Left lung (tissue), 14 donors: ENCODE measurements at places on chromosomes 2 and 18. TPM values are rescaled to one million over a fixed set of nuclear protein-coding genes. Genes with fewer than 3 reads are reported as not detected.

DNA sequence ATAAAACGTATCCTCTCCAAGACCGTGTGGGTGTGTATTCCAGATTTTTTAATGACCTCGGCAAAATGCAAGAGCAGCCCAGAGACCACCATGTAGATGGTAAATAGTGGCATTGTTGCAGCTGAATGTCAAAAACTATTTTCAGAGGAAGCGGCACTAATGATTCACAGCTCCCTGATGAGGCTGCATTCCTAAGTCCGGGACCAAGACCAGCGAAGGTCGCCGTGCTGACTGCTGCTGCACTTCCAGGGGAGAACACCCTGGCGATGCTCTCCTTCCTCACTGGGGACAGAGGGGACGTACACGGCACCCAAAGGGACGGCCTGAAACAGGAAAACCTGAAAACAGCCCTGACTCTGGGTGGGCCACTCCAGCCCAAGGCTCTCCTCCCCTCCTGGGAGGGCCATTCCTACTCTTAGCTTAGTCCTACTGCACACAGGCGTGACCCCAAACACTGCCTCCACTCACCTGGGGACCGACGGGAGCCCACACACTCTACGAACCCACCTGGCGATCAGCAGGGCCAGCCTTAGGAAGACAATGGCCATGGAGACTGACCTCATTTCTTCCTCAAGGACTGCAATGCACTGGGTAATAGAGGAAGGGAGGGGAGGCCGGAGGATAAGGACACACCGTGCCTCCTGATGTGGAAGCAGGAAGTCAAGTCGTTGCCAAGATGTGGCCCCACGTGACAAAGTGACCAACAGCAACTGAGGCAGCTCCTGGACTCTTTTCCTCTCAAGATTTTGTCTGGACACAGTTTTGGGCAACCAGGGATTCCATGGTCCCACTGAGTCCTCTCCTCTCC is 82.8 kb downstream of the ZNF516 start:
- no peak for DNase-seq

DNA sequence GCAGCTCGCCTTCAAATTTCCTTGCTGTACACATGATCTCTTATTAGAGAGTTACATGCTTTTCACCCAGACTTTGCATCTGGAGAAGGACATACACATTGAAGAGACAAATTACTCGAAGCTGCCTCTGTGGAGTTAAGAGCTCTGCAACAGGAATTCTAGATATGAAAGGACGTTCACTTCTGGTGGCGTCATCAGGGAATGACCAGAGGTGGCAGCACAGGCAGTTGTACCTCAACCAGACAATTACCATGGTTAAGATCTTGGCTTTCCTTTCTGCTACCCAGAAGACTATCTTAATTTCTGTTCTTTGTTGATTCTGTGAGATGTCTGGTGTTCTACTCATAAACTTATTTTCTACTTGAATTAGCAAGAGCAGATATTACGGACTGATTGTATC is 39.1 kb upstream of the MC4R start:
- DNase-seq = no peak

- DNase-seq = no peak
These were observed 31.4 kb upstream of the SALL3 start for GRCh38 chr18:78948221-78948620.

GRCh38 chr2:216653931-216654365 is 20.7 kb downstream of the IGFBP2 start:
- DNase-seq = no peak

DNA sequence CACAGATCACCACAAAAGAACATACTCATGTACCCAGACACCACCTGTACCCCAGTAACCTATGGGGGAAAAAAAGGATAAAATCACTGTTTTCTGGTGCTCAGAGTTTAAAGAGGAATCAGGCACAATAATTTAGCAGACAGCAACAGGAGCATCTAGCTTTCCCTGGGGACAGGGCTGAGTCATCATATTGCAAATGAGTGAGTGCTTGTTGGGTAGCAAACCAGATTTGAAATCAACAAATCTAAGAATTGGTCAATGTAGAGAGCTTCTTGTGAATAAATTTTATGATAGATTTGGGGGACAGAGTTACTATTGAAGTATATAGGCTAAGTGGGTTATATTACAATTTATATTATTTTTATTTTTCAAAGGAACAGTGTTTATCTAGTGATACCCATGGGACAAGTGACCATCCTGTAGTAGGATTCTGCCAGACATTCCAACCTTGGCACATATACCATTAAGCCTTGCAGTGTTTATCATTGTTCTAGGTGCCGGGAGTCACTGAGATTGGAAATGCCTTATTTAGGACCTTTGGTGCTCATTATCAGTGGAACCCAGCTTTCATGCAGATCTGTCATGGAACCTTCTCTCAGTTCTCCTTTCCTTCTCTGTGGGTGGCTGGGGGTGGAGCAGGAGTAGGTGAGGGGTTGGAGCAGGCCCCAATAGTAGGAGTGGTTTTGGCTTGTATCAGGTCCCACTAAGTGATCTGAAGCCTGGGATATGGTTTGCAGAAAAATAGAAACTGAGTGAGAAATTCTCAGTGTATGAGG is 117.2 kb downstream of the CERS6 start:
- no peak for DNase-seq

- DNase-seq = no peak
These were observed 254.9 kb upstream of the SIX3 start for GRCh38 chr2:44686561-44686960.

GRCh38 chr18:60446821-60447220 is 74.2 kb upstream of the MC4R start:
- no peak for DNase-seq

The RAPGEF4 gene
- total RNA-seq = 10.1 TPM

The STARD7 gene
- total RNA-seq = 132 TPM

The INO80B gene
- 23.8 TPM for total RNA-seq
